ENCODE measurements at places on chromosomes 7 and 10.

GRCh38 chr7:133776266-133776665 is 350.9 kb upstream of the LRGUK start:
- DNase-seq: no peak

DNA sequence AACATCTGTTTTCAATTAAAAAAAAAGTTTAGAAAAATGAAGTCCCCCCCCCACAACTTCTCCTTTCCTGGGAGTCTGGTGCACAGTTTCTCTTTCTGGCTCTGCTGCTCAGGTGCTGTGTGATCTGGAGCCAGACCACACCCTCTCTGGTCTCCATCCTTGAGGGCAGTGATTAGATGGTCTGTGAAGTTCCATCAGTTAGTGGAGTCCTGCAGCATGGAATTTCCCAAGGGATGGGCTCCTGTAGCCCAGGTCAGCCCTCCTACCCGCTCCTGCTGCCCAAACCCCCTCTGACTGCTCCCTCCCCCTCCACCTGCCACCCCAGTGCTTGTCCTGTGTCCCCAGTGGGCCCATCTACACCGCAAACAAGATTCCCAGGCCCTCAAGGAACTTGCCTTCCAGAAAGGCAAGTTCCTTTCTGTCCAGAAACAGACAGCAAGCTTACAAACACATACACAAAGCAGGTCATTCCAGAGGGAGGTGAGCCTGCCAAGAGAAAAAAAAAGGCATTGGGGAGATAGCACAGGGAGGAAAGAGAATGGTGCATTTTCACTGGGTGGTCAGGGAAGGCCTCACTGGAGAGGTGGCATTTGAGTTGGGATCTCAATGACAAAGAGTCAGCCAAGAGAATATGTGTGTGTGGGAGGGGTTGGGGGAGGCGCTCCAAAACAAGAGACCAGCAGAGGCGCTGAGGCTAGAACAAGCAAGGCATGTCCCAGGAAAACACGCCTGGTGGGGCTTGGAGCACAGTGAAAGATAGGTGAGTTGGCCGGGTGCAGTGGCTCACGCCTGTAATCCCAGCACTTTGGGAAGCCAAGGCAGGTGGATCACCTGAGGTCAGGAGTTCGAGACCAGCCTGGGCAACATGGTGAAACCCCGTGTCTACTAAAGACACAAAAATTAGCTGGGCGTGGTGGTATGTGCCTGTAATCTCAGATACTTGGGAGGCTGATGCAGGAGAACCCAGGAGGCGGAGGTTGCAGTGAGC is 49.5 kb upstream of the SLC29A3 start:
- DNase-seq: no peak

DNA sequence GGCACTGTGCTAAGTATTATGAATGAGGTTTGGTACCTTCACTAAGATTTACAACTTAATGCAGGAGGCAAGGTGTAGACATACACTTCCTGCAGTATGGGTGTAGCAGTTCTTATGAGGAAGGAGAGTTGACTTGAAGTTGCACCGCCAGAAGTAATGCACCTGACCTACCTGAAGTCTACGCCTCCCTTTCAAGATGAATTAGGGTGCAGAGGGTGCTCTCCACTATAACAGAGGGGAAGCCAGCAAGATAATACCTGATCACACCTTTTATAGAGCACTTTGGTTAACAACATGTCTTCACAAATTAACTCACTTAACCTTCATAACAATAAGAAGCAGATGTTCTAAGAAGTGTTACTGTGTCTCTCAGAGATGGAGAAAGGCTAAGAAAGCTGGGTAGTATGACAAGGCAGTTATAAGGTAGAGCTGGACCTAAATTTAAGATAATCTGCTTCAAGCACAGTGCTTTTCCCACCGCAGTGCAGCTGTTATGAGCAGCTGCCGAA is 552 bp upstream of the RAB18 start:
- DNase-seq: no peak

GRCh38 chr7:139543801-139544603 is 20.5 kb downstream of the CLEC2L start:
- DNase-seq: no peak

DNA sequence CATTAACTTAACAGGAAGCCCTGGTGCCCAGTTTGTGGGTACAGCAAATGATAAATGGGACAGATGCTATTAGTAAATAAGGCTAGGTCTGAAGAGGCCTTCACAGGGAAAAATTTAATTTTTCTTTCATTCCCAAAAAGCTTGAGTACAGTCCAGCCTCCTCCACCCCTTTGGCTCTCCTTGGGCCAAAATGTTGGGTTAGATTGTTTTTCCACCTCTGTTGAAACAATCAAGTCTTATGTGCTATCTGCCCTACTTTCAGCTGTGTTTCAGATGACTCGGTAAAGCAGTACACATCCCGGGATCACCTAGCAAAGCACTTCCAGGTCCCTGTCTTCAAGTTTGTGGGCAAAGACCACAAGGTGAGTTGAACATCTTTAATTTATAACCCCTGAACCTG is 24.3 kb downstream of the PLA2G12B start:
- DNase-seq: no peak

- no peak for DNase-seq
These were observed 99.6 kb downstream of the C10orf90 start for GRCh38 chr10:126570621-126571602.

DNA sequence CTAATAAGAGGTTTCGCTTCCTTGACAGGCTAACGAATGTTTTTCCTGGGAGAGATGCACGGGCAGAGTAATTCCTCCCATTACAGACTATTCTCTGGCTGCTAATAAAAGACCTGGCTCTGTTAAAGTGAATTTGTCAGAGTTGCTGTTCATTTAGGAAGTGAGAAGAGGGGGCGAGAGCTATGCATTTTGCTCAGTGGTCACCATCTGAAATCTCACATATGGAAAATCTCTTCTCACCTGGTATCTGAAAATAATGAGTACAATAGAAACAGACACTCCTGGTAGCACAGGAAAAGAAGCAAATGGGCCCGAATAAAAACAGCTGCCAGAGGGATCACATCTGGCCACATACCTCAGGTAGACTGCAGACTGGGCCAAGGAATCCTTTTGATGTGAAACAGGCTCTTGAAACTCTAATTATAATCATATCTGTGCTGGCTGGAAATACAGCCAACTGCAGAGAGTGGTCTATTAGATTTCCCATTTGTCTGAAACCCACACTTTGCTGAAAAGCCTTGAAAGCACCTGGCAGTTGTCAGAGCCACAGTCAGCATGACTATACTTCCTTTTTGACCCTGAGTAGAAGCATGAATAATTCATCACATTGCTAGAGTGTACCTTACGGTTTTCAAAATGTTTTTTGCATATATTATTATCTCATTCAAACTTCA is 33.6 kb downstream of the AOAH start:
- DNase-seq: no peak

- DNase-seq: no peak
These were observed 20.3 kb upstream of the HECTD2 start for GRCh38 chr10:91389636-91390512.

DNA sequence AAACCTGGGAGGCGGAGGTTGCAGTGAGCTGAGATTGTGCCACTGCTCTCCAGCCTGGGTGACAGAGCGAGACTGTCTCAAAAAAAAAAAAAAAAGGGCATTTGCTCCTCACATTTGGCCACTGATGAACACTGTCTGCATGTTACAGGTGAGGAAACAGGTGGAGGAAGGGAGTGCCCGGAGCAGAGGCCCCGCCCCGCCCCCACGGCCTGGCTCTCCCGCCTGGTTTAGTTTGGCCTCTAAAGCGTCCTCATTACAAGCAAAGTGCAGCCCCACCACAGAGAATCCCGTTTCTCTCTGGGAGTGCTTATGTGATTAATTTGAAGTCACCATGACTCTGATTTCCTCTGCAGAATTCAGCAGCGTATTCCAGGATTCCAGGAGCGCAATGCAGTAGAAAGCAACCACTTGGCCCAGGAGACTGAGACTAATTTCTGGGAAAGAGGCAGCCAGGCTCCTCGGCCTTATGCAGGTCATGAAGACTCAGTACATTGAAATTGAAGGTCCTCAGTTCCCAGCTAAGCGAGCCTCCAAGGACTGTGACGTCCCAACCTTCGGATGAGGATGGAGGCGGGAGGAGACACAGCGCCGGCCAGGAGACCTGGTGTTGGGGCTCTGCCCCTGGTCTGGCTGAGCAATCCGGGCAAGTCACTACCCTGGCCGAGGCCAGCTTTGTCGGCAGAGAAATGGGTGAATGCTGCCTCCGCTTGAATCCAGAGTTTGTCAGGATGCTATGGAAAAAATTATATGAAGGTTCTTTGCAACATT is 44.7 kb downstream of the RBM17 start:
- no peak for DNase-seq

DNA sequence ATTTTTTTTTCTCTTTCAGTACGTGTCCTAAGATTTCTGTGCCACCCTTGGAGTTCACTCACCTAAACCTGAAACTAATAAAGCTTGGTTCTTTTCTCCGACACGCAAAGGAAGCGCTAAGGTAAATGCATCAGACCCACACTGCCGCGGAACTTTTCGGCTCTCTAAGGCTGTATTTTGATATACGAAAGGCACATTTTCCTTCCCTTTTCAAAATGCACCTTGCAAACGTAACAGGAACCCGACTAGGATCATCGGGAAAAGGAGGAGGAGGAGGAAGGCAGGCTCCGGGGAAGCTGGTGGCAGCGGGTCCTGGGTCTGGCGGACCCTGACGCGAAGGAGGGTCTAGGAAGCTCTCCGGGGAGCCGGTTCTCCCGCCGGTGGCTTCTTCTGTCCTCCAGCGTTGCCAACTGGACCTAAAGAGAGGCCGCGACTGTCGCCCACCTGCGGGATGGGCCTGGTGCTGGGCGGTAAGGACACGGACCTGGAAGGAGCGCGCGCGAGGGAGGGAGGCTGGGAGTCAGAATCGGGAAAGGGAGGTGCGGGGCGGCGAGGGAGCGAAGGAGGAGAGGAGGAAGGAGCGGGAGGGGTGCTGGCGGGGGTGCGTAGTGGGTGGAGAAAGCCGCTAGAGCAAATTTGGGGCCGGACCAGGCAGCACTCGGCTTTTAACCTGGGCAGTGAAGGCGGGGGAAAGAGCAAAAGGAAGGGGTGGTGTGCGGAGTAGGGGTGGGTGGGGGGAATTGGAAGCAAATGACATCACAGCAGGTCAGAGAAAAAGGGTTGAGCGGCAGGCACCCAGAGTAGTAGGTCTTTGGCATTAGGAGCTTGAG is at the start of gene CFTR:
Gene CFTR (plus strand): TSS at position 801 of the 830 bp plus-strand sequence. CDS start 70 bp downstream, outside the sequence.
- no peak for DNase-seq
